ENCODE measurements at places on chromosomes 5 and 9.
A peak's percentile ranks its signal among the peaks of the same experiment; 100 is the strongest.

DNA sequence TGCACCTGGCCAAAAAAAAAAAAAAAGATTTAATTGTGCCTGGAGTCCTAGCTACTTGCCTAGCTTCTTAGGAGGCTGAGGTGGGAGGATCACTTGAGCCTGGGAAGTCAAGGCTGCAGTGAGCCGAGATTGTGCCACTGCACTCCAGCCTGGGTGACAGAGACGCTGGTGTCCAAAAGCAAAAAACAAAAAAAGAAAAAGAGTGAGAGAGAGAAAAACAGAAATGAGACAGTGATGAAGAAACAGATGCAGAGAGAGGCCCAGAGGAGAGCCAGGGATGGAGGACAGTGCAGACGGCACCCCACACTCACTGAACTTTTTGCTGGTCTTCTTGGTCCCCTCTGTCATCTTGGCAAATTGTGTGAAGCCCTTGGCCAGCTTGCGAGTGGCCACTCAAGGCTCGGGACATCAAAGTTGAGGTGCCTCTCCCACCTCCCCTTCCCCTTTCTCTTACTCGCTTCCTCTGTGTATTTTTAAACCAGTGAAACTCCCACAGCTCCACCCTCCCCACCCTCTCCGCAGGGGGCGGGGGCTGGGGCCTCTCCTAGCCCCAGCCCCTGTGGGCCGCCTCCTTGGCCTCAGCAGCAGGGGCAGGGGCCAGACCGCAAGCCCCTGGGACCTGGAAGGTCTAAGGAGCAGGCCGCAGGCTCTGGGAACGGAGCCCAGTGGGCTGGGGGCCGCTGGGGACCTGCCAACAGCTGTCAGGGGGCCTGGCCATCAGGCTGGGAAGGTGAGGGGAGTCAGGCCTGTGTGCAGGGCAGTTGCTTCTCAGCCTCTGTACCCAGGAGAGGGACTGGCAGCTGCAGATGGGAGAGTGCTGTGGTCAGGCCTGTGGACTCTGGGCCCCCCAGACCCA lies at the start of gene SH2D3C:
Gene SH2D3C, minus strand, starts transcription at position 387 of the 856 bp plus-strand sequence. Its CDS starts 39 bp downstream, at position 348.
- peak; percentile 50 for DNase-seq

DNA sequence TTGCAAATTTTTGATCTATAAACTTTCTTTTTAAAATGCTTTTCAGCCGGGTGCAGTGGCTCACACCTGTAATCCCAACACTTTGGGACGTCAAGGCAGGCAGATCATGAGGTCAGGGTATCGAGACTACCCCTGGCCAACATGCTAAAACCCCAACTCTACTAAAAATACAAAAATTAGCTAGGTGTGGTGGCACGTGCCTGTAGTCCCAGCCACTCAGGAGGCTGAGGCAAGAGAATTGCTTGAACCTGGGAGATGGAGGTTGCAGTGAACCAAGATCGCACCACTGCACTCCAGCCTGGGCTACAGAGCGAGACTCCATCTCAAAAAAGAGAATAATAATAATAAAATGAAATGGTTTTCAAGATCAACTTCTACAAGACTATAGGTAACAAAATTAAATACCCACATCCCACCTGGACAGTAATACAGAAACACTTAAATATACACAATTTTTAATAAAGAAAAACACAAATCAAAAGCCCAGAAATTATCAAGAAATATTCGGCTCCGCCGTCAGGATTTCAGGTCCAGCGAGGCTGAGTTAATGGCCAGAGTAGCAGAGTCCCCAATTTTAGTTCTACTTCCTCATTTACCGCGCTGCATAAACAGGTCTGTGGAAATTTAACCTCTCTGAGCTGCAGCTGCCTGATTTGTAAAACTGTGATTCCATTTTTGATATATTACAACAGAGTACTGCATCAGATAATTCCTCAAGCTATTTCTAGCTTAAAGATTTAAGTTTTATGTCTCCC lies 4.0 kb downstream of the TUT7 start:
- peak; percentile 40 for DNase-seq

DNA sequence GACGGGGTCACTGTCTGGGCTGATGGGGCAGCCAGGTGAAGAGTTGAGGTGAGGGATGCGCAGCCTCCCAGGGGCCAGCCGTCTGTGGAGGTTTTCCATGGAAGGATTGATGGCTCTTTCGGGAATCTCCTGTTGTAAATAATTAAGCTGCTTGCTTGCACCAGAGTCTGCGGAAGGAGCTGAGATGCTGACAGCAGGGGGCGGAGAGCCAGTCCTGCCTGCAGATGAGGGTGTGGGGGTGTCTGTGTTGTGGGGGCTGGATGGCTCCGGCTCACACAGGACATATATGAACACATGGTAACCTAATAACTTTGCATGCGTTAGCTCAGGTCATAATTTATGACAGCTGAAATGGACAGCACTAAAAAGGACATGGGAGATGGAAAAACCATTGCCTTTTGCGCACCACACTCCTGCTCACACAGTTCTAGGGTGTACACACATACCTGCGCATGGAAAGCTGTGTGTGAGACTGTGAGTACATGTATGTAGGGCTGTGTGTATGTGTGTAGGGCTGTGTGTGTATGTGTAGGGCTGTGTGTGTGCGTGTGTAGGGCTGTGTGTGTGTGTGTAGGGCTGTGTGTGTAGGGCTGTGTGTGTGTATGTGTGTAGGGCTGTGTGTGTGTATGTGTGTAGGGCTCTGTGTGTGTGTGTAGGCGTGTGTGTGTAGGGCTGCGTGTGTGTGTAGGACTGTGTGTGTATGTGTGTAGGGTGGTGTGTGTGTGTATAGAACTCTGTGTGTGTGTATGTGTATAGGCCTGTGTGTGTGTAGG lies 36.8 kb upstream of the SEMA4D start:
- DNase-seq: no peak

GRCh38 chr5:159106569-159107282 lies 7.0 kb upstream of the EBF1 start:
- peak; percentile 80 for DNase-seq

- DNase-seq: no peak
These were observed 77.7 kb upstream of the SPEF2 start for GRCh38 chr5:35540002-35540401.

- DNase-seq: peak; percentile 56
These were observed 114.1 kb downstream of the PIK3R1 start for GRCh38 chr5:68329554-68330255.

DNA sequence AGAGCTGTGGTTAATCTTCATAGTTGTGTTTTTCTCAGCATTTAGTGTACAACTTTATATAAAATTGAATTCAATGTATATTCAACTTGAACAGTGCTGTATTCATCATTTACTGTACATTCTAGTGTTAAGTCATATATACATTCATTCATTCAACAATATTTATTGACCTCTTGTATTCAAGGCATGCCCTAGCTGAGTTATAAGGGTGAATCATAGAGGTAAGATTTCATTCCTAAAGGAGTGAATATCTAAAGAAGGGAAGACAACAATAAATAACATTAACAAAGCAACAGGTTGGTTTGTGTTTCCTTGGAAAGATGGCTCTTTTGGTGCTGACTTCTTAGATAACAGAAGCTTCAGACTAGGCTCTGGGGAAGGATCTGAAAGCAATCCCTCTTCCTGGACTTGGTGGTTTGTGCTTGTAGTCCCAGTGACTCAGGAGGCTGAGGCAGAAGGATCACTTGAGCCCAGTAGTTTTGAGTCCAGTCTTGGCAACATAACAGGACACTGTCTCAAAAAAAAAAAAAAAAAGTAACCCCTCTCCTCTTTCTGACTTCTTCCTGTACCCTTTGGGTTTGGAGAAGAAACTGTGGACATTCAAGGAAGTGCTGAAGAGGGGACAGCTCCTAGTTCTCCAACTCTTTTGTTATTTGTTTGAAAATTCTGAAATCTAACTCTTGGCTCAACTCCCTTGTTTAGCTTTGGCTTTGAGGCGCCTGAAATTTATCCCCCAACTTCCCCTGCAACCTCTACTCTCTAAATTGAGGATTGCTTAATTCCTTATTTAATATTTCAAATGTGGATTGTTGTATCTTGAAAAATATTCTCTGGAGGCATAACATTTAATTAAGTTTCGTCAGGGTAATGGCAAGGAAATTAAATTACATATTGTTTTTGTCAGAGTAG lies 80.2 kb downstream of the OSTF1 start:
- DNase-seq: no peak

- DNase-seq: no peak
These were observed 69.2 kb downstream of the ANXA2R start for GRCh38 chr5:42970636-42971559.

GRCh38 chr5:36228505-36228904 lies 13.2 kb downstream of the NADK2 start:
- DNase-seq: no peak
